Esophagus mucosa (tissue), 1 donor: ENCODE measurements at places on chromosomes 11 and 22. TPM values are rescaled to one million over a fixed set of nuclear protein-coding genes. Genes with fewer than 3 reads are reported as not detected.

- ATAC-seq: no peak
These were observed 72.7 kb downstream of the AMBRA1 start for GRCh38 chr11:46520971-46521745.

DNA sequence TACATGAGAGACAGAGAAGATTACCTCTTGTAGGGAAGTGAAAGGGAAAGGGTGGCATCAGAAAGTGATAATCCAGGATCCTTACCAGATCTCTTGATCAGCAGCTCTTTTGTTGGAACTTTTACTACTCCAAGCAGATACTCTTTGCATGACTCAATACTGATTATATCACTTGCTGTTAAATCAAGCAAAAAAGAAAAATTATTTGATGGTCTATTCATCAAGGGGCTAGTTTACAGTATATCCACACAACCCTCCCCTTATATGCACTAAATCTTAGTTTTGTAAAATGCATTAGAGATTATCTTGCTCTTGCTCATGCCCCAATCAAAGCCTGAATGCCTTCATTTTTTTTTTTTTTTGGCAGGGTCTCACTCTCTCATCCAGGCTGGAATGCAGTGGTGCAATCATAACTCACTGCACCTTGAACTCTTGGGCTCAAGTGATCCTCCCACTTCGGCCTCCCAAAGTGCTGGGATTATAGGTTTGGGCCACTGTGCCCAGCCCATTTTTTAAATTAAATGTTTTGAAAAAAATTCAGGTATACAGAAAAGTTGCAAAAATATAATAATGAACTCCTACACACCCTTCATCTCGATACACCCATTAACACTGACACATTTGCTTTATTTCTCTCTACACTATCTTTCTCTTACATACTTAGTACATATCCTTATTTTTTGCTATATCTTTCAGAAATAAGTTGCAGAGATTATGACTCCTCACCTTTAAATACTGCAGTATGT, 76.1 kb upstream of the UCP3 start:
- ATAC-seq: no peak

DNA sequence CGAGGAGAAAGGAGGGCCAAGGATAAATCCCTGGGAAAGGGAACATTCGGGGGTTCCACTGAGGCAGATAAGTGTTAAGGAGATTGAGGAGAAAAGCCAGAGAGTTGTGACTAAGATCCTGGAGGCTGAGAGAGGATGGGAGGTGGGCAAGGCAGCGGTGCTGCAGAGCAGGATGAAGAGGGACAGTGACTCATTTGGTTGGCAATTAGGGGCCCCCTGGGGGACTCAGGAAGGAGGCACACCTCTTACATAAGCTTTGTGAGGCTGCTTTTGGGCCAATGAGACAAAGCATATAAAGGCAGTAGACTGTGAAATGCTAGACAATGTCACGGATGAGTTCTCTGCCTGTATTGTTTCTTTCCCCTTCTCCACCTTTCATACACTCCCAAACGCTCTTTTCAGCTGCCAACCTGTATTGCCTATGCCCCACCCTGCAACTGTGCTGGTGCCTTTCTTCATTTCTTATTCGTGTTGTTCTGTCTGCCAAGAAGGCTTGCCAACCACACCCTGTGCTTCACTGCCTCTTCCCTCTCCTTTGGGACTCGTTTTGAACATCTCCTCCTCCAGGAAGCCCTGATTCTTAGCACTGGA, 246.8 kb upstream of the KIRREL3 start:
- ATAC-seq: peak; percentile 89

The TMEM45B gene
- 106 TPM for total RNA-seq
